Gastrocnemius medialis (tissue), 4 donors: ENCODE measurements at places on chromosomes 1 and 21.

GRCh38 chr1:87182611-87183010, 146.1 kb upstream of the LMO4 start:
- DNase-seq, result no peak

DNA sequence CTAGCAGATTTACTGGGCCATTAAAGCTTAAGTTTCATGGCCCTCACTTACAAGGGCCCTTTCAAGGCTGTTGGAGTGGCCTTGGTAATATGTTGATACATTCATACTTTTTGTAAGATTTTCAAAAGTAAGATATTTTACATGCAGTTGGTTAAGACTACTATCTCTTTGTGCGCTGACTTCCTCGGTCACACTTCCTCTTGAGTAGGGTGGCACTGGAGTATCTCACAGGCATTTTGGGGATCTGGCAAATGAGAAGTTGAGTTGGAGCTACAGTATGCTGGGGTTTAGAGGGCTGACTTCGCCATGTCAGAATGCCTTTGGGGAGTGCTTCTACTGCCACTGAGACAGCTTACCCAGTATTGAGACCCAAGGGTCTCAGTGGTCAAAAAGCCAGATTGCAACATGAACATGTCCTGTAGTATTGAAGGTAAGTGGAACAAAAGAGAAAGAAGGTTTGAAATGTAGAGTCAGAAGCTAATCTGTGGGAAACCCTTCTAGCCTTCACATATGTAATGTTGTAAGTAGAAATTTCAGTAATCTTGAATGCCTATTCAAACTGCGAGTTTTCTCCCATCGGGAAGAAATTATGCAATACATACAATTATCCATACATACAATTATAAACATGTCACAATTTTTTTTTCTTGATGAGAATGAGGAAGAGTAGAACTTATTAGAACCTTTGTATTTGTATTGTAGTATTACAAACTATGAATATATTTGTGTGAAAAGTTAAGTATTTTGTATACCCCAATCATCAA, 32.3 kb upstream of the RALGPS2 start:
- no peak for DNase-seq

GRCh38 chr1:45009956-45010854, 919 bp downstream of the HECTD3 start:
- DNase-seq, result no peak

DNA sequence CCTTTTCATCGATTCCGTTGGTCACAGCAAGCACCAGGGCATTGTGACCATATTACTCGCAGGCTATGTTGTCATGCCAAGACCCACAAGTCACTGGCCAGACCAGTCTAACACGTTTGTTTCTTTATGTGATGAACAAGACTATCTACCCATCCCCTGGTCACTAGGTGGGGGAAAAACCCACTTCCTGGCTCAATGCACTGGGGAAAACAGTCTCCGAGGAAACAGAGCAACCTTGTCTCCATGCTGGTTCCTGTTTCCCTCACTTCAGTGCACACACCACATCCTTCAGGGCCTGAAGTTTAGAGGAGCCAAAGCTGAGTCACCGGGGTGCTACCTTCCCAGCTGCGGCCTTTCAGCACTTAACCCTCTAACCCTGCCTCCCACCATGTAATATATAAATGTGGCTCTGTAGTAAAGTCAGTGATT, 20.9 kb downstream of the ERICH3 start:
- DNase-seq, result no peak

- DNase-seq, result peak; percentile 53
These were observed at the start of gene SLC45A1 for GRCh38 chr1:8317647-8318381. Gene SLC45A1, plus strand, starts transcription at chr1:8318114. Its CDS starts 6,216 bp downstream, at chr1:8324330.

DNA sequence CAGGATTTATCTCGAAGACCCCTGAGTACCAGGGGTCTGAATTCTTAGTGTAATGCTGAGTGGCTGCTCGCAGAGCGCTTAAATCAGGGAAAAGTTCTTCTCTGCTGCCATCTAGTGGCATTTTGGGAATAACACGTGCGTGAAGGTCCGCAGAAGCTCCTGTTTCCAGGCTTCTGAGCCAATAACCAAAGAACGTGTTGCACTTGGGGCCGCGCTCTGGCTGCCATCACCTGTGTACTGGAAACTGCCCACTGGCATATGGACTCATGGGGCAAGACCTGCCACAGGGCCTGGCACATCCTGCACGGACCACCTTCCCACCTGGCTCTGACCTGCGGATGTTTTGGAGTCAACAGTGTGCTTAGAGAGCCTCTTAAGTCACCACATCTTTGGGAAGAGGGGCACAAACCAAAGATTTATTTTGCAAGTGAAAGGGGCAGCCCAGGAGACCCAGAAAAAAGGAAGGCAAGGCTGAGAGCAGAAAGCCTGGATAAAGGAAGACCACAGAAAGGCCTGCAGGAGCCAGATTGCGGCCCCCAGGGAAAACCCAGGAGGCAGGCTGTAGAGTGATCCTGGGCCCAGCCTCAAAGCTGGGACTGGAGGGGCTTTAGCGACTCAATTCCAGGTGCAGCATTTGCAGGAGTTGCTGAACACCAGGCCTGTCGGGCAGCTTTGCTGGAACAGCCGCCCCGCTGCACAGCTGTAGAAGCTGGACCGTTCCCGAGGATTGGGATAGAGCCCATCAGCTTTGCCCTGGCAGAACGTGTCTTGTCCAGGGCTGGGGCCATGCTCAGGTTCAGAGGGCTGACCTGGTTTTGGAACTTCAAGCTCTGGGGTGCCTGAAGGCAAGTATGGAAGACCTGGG, 13.0 kb downstream of the CHIT1 start:
- DNase-seq, result peak; percentile 58

GRCh38 chr1:93680420-93681100, 1.1 kb downstream of the BCAR3 start:
- peak; percentile 63 for DNase-seq

DNA sequence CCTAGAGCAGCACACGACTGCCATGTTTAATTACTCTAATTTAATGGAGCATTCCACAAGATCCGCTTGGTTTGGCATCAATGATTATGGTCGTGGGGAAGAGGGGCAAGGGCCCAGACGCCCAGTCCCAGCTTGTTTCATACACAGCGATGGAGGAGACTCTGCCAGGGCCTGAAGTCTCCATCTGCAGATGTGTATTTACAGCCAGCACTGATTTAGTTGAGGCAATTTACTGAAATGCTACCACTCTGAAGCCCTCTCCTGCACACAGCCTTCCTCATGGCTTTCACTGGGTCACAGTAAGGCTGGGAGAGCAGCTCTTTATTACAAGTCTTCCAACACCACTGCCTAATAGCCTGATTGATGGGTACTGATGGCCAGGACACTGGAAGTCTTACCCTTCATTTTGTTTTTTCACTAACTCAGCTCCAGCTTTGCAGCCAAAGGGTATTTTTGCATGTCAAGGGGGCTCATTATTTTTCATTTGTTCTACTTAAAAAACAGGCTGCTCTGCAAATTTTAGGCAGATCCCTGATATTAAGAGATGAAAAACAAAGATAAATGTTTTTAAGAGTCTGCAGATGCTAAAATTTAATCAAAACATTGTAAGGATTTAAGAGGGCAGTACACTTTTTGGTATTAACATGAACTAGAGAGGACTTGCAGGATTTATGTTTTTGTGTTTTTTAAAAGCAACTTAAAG, 236.3 kb downstream of the SIPA1L2 start:
- no peak for DNase-seq

DNA sequence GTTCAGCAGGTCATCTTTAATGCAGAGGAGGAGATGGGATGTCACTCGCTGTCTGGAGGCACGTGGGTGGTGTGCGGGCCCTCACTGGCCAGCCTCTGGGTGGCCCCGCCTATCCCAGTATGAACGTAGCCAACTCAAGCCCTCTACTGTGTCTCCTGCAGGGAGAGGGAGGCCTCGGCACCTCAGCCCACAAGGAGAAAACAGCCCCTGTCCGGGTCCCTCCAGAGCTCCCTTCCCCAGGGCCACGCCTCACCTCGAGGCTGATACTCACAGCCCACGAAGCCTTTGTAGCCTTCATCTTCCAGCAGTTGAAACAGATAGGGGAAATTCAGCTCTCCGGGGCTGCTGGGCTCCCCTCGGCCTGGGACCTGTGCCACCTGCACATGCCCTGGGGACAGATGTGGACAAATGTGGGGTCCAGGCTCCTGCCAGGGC, 2.6 kb downstream of the HYI start:
- no peak for DNase-seq

DNA sequence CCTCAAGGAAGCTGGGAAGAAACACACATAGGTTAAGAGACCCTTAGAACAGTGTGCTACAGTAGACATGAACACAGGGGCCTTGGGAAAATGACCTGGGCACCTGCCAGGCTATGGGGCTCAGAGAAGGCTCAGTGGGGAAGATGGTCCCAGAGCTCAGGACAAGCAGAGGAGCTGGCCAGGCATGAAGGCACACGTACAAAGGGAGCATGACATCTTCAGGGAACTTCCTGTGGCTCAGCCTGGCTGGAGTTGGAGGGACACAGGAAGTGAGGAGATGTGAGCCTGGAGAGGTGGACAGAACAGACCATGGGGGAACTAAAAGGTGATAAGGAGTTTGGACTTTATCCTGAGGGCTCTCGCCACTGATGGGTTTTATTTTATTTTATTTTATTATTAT, 3.8 kb upstream of the SLC50A1 start:
- DNase-seq, result no peak

DNA sequence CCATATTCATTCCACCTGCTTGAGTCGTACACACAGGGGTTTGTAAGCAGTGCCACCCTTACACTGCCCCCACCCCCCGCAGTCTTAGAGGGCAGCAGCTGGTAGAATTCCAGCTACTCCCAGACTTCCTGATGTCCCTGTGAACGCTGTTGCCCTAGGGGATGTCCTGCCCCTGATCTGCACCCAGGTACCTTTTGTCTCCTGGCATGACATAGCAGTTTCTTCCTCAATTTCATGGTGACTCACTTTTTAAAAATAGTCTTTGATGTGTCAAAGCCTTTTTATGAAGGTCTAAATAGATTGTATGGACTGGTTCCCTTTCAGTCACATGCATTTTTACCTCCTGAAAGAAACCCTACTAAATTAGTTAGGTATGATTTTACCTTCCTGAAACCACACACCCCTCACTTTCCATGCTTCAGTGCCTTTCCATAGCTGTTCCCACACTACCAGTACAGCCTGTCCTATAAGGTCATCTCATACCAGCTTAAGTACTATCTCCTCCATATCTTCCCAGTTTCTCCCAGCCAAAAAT, 76.4 kb downstream of the ST3GAL3 start:
- DNase-seq, result peak; percentile 50

- no peak for DNase-seq
These were observed 30.2 kb downstream of the DPH5 start for GRCh38 chr1:100995198-100995988.

GRCh38 chr1:228754646-228755268, 19.5 kb downstream of the RHOU start:
- DNase-seq, result no peak

DNA sequence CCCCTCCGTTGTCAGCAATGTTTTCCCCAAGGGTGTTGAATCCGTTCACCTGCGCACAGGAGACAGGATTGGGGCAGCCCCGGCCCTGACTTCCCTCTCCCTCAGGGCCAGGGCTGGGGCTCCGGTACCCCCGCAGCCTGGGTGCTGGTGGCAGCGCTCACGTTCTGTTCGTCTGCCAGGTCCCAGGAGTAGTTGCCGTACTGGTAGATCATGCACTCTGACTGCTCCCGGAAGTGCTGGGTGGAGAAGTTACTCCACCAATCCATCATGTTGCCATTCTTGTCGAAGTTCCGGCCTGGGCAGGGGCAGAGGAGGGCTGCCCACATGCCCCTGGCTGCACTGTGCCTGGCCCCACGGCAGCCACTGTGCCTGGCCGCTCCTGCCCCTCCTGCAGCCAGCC, 6.1 kb downstream of the PRXL2B start:
- DNase-seq, result no peak

DNA sequence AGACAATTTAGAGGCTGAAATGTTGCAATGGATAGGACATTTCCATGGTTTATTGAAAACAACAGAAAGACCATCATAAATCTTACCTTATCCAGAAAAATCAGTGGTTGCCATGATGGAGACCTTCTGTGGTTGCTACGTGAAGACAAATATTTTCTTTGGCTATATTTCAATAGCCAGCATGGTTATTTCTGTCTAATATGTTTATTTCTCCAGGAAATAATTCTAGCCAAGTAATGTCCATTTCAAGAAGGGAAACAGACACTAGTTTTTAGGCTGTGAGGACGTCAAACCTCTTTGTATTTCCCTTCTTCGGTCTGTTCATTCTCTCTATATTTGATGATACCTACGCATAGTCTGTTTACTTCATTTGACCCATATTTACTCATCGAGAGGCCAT, 49.2 kb upstream of the NFASC start:
- DNase-seq, result no peak

- DNase-seq, result peak; percentile 6
These were observed 27.8 kb upstream of the LRRC3 start for GRCh38 chr21:44427241-44428120.

DNA sequence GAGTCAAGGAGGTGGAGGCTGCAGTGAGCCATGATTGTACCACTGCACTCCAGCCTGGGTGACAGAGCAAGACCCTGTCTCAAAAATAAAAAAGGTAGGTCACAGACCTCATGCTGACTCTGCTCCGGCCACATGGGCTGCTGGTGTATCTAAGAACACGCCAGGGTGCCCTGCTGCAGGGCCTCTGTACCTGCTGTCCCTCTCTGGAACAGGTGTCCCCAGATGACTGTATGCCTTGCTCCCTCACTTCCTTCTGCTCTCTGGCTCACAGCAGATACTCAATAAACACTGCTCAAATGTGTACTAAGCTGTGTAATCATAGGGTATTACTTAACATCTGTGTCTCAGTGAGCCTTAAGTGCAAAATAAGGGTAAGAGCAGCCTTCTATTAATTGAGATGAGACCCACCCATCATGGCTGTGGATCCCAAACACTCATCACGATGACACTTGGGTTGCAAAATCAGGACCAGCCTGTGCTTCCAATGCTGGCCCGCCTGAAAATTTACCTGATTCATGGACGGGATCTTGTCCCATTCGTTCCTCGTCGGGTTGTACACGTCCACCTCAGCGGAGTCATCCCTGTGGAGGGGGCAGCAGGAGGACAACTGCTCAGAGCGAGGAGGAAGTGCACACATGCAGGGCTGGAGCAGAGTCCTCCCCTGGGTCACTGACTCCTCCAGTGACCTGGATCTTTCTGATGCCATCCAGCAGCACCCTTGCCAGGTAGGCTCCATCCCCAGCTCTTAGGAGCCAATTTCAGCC, 7.5 kb downstream of the KLHL21 start:
- DNase-seq, result peak; percentile 65

GRCh38 chr1:187045371-187045770, 216.6 kb downstream of the PLA2G4A start:
- no peak for DNase-seq

DNA sequence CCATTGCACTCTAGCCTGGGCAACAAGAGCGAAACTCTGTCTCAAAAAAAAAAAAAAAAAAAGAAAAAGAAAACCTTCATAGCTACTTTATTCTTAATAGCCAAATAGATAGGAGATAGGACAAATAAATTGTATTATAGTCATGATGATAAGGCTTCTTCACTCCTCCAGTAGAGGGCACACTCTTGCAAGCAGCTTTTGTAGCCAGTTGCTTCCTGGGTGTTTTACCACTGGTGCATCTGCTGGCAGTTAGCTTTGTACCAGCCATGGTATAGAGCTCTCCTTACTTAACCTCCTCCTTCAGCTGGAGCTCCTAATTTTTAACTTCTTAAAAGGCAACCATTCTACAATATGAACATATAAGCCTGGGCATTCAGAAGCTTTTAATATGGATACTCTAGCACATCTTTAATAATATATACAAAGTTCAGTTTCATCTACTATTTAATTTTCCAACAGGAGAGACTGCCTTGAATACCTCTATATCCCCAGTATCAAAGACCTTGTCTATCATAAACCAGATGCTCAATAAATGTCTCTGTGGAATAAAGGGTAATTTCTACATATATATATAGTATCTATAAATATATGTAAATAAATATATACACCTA, 35.8 kb downstream of the EVI5 start:
- DNase-seq, result no peak

GRCh38 chr1:38210895-38211177, 164.2 kb upstream of the POU3F1 start:
- DNase-seq, result no peak
